ENCODE measurements at places on chromosomes 5 and 9.

DNA sequence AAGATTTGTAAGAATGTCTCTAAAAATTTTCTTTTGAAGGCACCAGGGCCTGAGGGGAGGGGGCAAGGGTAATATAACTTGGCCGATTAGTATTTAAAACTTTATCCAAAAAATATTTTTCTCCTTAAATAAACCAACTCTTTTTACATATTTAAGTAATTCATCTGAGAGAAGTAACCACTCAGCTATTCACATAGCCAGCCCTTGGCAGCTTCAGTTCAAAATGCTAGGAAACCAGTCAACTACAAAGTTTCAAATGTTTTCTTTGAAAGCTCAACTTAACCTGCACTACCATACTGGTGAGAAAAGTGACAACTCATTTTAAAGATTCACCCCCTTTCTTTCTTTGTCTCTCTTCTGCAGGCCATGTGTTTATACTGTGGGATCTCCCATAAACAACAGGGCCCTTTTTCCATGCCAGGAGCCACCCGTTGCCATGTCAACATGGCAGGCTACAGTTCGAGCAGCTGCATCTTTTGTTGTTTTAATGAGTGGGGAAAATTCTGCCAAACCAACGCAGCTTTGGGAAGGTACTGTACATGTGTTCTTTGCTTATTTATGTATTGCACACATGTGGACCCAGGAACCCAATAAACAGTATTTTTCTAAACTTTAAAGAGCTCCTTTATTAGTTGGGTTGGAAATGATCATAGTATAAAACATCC is 46.3 kb downstream of the AOPEP start:
- DNase-seq = no peak

DNA sequence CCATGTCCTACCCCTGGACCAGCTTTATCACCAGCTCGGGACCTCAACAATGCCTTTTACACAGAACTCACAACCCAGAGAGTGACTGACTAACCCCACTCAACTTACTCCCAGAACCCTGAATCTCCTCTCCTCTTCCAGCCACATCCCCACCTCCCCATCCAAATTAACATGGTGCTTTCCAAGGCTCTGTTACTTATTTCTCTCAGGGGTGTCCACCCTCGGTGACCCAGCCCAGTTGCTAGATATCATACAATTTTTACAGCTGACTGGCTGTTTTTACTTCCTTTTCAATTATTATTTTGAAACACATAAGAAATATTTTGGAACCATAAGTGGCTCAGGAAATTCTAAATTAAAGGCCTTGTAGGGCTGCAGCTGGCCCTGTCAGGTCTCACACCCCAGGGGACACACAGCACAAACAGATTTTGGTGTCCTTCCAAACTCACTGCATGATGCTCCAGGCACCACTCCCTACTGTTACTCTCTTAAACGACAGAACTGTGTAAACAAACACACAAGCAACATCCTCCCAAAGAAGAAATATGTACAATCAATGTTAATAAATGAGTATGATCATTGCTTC is 180.6 kb downstream of the ADAMTS12 start:
- no peak for DNase-seq

DNA sequence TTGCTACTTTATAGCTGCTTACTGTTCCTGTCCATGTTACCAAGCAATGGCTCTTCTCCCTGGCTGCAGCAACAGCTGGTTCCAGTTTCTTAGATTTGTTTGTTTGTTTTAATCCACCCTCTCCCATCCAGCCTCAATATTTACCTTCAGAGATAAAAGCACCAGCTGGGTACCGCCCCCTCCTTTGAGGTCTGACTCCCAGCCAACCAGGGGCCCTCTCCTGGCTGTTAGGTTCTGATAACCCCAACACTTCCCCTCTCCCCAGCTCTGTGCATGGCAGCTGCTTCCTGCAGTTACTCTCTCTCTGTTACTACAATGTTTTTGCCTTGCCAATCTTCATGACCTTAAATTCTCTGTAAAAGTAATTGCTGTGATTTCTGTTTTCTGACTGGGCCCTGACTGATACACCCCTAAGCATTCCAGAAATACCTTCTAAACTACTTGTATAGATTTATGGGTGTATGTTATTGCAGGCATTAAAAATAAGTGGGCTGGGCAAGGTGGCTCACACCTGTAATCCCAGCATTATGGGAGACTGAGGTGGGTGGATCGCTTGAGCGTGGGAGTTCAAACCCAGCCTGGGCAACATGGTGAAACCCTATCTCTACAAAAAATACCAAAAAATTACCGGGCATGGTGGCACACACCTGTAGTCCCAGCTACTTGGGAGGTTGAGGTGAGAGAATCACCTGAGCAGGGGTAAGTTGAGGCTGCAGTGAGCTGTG is 2.6 kb upstream of the GCNT1 start:
- no peak for DNase-seq

DNA sequence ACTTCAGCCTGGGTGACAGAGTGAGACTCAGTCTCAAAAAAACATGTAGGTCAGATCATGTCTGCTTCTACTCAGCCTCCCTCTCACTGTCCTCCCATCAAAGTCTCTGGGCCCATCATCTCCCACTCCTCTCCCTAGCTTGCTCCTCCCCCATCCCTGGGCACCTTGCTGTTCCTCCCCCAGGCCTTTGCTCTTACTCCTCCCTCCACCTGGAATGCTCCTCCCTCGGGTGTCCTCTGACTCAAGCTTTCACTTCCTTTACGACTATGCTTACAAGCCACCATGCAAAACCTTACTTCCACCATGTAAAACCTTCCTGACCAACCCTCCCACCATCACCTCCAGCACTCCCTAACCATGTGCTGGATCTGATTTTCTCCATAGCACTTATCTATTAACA is 51.5 kb downstream of the MTMR12 start:
- no peak for DNase-seq

GRCh38 chr9:114303571-114303970 is 19.3 kb upstream of the ORM1 start:
- DNase-seq = no peak

- no peak for DNase-seq
Observed at GRCh38 chr5:14467886-14468285, 113.7 kb upstream of the OTULINL start.

GRCh38 chr9:107251756-107252322 is 31.2 kb upstream of the RAD23B start:
- DNase-seq = no peak

DNA sequence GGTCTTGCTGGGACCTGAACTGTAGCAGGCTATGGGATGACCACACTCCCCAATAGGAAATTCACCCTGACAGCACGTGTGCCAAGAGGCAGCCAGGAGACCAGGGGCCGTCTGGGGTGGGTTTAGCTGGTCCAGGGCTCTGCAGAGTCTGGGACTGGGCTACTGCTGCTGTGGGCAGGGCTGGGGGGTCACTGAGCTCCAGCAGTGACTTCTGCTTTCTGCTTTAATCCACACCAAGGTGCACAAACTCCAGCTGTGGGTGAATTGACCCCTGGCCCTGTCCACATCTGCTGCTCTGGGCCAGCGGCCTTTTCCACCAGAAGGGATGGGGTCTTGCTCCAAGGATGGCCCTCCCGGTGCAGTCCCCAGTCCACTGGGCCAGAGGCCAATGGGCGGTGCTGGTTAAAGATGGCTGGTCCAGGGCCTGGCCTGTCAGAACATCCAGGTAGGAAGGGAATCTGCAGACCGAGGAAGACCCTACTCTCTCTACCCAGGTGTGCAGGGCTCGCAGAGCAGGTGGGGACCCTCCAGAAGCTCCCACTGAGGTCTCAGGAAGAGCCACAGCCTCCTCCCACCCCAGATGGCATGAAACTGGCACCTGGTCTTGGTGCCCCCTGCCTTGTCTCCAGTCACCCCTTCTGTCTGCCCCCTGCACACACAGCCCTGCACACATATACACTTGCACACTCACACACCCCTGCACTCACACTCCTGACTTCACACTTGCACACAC is 28.0 kb downstream of the GLT6D1 start:
- peak; percentile 35 for DNase-seq

- DNase-seq = peak; percentile 71
Observed at GRCh38 chr5:172454358-172455086, at the start of gene SH3PXD2B. Gene SH3PXD2B, minus strand, starts transcription at chr5:172454525. Its CDS starts 173 bp downstream, at chr5:172454352.

DNA sequence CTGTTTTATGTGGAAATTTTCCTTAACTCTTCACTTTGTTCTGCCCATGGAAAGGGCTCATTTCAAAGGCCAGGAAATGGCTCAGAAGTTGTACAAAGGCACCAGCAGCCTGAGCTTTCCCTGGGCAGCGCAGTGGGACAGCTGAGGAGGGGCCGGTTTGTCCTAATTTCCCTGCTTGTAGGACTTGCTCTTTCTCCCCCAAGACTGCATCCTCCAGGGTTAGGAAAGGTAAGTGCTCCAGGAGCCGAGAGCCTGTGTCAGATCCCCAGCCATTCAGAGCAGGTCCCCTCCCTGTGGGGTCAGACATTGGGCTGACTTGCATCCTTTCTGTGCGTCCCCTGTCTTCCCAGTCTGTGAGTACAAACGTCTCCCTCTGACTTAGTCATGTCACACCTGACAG is 43.5 kb downstream of the AGXT2 start:
- no peak for DNase-seq

DNA sequence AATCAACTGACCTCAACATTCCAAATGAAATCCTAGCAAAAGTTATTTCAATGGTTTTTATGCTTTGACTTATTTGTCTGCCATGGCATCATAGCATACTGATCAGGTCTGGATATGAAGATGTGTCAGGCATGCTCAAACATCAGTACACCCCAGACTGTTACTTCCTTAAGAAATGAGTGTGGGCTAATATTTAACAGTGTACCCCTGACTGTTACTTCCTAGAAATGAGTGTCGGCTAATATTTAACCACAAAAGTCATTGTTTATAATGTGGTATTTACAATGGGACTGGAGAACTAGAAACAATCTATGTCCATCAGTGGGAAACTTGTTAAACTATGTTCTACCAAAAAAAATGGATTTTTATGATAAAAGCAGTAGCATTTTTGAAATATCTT is 38.1 kb upstream of the HNRNPA0 start:
- no peak for DNase-seq

GRCh38 chr5:160272264-160272663 is 40.1 kb downstream of the CCNJL start:
- DNase-seq = no peak

DNA sequence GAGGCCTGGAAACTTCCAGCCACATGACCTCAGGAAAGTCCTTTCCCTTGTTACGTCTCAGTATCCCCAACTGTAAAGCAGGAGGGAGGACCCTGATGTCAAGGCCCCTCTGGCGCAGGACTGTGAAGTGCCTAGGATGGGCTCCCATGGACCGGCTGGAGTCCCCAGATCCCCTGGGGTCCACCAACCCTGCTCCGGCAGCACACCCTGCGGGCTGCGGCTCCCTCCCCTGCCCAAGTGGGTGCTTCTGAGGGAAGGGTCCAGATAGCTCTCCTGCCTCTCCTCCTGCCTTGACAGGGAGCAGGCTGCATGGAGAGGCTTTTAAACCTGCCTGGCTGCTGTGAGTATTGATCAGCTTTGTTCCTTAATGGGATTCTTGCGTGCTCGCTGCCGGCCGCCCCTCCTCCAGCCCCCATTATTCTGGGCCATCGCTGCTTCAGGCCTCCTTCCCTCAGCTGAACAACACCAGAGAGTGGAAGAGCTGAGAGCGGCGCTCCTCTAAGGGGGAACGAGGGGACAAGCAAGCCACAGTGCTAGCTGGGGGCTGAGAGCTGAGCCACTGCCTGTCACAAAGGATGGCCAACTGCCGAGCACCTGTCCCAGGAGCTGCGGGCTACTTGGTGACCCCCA is 25.6 kb upstream of the NTNG2 start:
- DNase-seq = no peak

DNA sequence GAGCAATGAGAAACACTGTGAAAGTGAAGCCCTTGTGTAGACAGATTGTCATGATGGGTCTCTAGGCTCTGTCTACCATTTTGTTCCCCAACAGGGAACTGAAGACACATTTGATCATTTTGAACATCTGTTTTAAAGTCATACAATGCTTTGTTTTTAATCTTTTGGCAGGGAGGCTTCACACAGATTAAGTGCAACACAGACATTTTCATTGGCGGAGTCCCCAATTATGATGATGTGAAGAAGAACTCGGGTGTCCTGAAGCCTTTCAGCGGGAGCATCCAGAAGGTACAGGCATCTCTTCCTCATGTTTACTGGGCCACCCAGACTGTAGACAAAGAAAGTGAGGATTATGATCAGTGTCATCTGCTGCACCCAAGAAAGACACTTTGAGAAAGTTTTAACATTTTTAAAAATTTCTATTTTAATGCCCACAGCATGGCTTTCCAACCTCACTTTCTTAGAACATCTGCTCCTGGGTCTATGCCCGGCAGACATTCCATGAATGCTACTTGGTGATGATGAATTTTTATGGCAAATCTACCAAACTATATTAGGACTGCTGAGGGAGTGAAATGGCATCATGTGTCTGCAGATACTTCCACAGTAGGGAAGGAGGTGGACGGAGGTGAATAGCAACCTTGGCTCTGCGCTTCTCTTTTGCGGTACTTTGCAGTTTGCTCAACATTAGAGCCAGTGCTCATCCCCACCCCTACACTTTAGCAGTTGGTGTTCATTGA is 121.3 kb downstream of the LIFR start:
- no peak for DNase-seq

GRCh38 chr5:93572101-93572607 is 8.9 kb downstream of the NR2F1-AS1 start:
- no peak for DNase-seq

- DNase-seq = no peak
Observed at GRCh38 chr5:166058660-166059059, 2232.8 kb upstream of the WWC1 start.

DNA sequence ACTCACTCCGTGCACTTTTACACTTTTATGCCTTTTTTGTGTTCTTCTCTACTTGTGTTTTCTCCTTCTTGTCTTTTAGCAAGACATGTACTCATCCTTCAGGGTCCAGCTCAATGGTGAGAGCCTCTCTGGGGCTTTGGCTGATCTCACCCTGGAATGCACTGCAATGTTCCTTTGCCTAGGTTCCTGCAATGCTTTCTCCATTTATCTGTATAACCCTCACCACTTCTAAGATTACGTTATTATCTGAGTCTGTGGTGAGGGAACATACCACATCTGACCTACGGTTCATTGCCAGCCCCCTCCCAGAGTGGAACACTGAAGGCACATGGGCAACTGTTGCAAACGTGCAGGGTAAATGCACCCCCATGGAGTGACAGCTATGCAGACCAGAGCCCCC is 47.3 kb downstream of the KCNIP1 start:
- DNase-seq = peak; percentile 12

DNA sequence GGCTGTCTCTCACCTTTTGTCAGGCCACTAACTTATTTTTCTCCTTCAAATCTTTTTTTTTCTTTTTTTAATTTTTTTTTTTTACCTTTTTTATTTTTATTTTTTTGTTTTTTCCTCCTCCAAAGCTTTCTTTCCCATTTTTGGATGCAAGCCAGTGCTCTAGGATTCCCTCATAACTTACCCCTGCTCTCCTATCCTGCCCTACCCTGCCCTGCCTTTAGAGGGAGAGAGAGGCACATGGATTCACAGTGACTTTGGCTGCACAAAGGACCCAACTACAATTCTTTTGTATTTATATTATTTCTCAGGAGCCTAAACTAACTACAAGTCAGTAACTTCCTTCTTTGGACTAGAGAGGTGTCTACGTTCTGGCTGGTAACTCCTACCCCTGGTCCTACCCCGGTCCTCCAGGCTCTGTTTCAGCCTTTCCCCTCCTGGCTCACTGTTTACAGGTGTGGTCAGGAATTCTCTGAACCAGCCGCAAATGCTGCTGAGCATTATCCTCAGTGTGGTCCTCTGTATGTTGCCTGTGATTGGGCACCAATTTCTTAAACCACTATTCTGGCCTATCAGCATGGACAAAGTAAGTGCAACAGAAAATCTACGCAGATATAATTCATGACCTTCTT is 8.4 kb upstream of the RUSC2 start:
- no peak for DNase-seq

GRCh38 chr5:39698838-39699560 is 274.2 kb upstream of the DAB2 start:
- no peak for DNase-seq

- no peak for DNase-seq
Observed at GRCh38 chr9:8552732-8553131, 753.2 kb upstream of the DMAC1 start.
